PC-3 (cell line): ENCODE measurements at places on chromosomes 3 and 15.

DNA sequence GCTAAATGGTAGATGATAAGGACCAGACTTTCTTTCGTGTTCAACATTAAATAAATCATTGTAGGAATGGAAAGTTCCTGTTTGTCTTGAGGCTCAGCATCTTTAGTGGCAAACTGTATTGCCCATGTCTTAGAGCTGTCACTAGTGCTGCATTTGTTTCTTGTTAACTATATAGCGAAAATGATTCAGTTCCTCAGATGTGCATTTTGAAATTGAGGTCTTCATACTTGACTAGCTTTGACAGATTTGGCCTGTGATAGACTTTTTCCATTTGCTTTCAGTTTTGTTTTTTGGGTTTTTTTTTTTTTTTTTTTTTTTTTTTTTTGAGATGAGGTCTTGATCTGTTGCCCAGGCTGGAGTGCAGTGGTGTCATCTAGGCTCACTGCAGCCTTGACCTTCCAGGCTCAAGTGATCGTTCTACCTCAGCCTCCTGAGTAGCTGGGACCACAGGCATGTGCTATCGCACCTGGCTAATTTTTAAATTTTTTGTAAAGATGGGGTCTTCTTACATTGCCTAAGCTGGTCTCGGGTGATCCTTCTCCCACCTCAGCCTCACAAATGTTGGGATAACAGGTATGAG, 9.5 kb upstream of the RPLP1 start:
- DNase-seq: no peak

GRCh38 chr3:142433110-142433509, 14.7 kb downstream of the XRN1 start:
- no peak for DNase-seq

- DNase-seq: peak; percentile 13
Observed at GRCh38 chr15:59208613-59209249, 2.1 kb downstream of the LDHAL6B start.

DNA sequence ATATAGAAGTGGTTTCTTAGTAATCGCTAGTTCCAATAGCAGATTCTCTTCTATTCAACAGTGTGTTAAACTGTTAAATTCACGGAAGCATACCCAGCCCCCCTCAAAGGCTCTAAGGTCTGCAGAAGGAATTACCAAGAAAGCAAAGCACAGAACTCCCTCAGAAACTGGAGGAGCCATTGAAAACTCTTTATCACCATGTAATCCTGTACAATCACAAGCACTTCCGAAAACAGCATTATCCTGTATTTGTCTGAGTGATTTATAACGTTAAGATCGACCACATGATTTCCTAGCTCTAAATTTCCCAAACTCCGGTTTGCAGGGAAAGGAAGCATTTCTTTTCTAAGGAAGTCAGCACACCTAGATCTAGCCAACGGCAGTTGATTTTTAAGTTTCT, 20.0 kb downstream of the MYO1E start:
- no peak for DNase-seq

DNA sequence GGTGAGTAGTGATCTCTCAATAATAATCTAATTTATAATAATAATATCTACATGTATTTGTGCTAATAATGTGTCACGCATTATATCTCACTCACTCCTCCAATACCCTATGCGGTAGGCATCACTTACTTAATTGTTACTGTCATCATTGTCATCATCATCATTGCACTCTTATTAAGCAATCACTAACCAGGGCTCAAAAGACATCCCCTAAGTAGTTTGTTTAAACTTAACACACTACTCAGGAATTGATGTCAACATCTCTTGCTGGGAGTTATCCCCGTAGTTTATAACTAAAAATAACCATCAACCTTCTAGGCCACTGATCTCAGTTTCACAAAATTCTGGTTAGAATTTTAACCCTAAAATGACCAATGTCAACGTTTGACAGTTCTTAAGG, 56.8 kb upstream of the ICE2 start:
- no peak for DNase-seq

DNA sequence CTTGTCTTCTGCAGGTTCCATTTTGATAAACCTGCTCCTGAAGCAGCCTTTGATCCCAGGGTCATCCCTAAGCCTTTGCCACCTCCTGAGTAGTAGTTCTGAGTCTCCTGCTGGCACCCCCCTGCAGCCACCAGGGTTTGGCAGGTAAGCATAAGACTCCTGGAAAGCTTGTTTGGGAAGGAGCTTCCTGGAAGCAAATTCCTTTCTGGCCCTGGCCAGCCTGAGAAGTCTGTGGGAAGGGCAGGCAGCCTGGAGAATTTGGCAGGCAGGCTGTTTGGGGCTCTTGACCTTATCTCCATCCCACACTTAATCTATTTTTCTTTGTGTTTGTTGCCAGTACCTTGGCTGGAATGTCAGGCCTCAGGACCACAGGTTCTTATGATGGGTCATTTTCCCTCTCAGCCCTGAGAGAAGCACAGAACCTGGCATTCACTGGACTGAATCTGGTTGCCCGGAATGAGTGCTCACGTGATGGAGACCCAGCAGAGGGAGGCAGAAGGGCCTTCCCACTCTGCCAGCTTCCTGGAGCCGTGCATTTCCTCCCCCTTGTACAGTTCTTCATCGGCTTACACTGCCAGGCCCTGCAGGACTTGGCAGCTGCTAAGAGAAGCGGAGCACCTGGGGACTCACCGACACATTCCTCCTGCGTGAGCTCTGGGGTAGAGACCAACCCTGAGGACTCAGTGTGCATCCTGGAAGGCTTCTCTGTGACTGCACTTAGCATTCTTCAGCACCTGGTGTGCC, 13.4 kb downstream of the ATRIP start:
- no peak for DNase-seq

DNA sequence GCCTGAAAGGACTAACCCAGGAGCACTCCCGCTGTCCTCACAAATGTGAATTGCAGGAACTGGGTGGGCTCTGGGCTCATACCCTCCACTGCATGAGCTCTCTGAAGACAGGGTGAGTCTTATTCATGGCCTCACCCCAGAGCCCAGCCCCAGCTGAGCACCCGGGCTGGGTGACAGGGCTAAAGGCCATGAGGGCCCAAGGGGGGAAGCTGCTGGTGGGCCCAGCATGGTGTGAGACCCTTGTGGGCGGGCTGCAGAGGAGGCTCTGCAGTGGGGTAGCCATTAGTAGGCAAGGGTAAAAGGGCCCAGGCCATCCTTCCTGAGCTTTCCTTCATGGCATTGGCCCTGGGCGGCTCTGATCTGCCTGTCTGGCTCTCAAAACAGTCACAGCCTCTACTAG, 30.3 kb downstream of the SRPRB start:
- no peak for DNase-seq

GRCh38 chr15:85625856-85626255, 168.9 kb downstream of the KLHL25 start:
- DNase-seq: no peak

DNA sequence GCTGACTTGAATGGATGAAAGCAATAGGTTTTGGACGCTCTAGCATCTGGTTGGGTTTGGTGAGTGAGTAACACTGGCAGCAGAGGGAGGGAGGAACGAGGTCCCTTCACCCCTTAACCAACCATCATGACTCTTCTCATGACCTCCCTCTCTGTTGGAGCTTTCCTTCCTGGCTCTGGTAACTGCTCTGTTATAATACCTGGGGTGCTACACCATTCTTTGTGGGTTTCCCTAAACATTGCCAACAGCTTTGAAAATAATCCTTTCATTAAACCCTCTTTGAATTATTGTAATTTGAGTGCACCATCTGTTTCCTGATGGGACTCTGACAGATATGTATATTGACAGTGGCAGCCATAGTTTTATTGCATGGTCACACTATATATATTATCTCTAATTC, 146.2 kb upstream of the PTPRG start:
- no peak for DNase-seq

- no peak for DNase-seq
Observed at GRCh38 chr3:72034986-72035385, 250.0 kb upstream of the PROK2 start.

GRCh38 chr3:60998858-60999257, 252.4 kb downstream of the FHIT start:
- peak; percentile 12 for DNase-seq

- DNase-seq: peak; percentile 63
Observed at GRCh38 chr3:142863010-142863817, 25.7 kb downstream of the PCOLCE2 start.

DNA sequence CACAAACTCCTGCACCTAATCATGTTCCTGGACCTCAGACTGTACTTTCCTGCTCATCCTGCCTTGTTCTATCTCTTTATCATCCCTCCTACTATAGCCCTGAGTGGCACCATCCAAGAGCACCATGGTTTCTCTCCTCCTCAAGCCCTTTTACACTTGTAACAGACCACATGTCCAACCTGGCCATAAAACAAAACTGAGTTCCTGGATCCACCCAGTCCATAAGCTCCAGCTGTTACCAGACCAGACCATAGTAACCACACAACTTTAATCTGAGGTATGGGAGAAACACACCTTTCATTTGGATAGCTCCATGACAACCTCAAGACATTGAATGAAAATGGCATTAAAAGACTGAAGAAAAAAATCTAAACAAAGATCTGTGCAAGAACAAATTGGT, 9.1 kb downstream of the TM4SF18 start:
- no peak for DNase-seq
